Nephron progenitor cell (in vitro differentiated cells): ENCODE measurements at places on chromosomes 16 and 17.

DNA sequence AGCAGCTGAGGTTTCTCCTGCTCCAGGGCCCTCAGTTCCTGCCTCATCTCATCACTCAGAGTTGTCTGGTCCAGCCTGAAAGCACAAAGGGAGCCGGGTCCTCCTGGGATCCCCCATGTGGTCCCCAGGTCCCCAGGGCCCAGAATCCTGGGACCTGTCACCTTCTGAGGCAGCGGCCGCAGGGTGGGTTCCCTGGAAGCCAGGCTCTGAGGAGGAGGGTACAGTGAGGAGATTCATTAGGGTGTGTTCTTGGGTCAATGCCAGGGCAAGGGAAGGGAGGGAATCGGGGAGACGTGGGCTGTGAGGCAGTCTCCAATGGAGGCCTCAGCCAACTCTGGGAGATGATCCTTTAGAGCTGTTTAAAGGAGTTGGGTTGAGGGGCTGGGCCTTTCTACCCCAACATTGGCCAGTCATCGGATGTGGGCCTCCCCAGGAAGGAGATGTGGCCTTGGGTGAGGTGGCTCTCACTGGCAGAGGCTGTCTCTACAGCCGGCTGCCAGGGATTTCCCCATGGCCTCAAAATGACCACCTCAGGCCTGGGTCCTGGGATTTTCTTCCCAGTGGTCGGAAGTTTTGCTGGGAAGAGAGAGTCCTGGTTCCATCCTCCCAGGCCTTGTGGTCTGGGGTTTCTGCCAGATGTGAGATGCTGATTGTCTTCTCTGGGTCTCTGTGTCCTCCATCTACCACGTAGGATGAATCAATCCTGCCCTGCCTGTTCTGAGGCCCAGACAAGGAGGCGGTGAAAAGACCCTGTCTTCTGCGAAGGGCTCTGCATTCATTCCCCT lies 47.3 kb downstream of the NLRP1 start:
- no peak for DNase-seq

DNA sequence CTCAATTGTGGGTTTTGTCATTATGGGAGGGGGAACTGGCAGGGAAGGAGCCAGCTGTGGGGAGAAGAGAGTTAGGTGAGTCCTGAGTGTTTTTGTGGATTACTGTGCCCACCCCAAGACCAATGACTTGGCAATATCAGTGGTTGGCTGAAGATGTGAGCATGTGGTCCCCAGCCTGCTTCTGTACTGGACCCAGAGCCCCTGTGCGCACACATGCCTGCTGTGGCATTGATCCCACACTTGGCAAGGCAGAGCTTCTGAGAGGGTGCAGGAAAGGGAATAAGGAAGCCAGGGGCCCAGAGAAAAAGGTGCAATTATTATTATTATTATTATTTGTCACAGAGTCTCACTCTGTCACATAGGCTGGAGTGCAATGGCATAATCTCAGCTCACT lies 1.3 kb downstream of the PRAC1 start:
- no peak for DNase-seq

GRCh38 chr16:67245186-67245585 lies 2.1 kb downstream of the FHOD1 start:
- no peak for DNase-seq

DNA sequence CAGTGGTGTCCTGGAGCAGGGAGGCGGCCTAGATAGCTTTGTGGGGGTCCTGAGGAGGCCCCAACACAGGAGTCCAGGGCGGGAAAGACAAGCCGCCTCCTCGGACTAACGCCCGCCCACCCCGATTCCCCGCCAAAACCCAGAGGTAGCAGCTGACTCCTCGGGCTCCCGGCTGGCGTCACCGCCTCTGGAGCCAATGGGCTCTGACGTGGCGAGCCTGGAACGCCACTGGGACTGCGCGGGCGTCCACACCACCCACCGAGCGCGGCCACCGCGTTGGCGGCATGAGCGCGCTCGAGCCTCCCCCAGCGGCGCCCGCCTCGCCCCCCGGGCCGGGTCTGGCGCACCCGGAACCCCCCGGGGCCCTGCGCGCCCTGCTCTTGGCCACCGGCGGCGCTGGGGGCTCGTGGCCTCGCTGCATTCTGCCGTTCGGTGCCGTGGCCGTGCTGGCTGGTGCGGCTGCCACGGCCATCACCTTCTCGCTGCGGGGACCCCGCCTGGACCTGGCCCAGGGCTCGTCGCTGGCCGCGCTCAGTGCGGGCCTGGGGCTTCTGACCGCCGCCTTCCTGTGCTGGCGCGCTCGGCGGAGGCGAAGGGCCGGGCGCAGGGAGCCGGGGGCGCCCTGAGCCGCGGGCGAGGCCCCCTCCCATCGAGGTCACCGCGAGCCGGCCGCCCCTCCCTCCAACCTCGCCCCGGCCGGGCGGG lies 3.4 kb upstream of the NTN3 start:
- peak; percentile 68 for DNase-seq

DNA sequence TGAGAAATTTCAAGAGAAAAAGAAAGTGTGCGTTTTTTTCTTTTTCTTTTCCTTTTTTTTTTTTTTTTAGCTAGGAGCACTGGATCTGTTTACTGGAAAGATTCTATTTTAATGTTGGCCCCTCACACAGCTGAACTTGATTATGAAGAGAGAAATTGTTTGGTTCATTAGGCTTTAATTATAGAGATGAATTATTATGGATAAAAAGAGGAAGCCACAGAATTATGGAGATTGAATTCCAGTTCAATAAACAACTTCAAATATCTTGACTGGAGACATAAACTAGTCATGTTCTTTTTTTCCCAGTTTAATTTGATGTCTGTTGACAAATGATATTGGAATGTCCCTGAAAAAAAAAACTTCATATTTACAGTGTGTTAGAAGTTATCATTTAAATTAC lies 152.0 kb upstream of the HS3ST3A1 start:
- DNase-seq = no peak

- no peak for DNase-seq
These were observed 7.5 kb downstream of the NFE2L1 start for GRCh38 chr17:48055531-48056245.

- DNase-seq = no peak
These were observed 14.5 kb downstream of the SLC7A6OS start for GRCh38 chr16:68296291-68296690.

DNA sequence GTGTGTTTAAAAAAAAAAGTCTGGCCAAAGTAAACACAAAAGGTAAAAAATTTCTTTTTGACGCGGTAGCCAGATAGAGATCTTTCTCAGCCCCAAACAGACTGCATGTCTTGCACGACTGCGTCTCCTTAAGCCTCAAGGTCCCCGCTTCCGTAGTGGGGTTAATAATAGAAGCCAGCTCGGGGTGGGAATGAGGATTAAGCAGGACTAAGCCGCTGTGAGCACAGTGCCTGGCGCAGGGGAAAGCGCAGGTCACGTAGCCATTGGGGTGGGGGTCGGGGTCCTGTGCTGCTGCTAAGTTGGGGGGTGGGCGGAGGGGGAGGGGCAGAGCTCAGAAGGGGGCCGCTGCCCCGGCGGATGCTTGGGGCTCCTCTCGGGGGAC lies 521 bp downstream of the GGA2 start:
- peak; percentile 22 for DNase-seq

GRCh38 chr16:11126399-11127054 lies 129.5 kb downstream of the SOCS1 start:
- no peak for DNase-seq

- DNase-seq = no peak
These were observed 20.3 kb upstream of the SPNS2 start for GRCh38 chr17:4478318-4478830.

- no peak for DNase-seq
These were observed 5.6 kb downstream of the KIF1C start for GRCh38 chr17:5003214-5003867.

- no peak for DNase-seq
These were observed 23.2 kb upstream of the CFAP20 start for GRCh38 chr16:58152246-58152868.

DNA sequence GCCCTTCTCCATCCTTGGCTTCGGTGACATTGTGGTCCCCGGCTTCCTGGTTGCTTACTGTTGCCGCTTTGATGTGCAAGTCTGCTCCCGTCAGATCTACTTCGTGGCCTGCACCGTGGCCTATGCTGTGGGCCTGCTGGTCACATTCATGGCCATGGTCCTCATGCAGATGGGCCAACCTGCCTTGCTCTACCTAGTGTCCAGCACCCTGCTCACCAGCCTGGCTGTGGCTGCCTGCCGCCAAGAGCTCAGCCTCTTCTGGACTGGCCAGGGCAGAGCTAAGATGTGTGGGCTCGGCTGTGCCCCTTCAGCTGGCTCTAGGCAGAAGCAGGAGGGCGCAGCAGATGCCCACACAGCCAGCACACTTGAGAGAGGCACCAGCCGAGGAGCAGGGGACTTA lies 1.5 kb downstream of the SPPL2C start:
- DNase-seq = no peak

- DNase-seq = no peak
These were observed 939 bp downstream of the MYH8 start for GRCh38 chr17:10420811-10421210.

- DNase-seq = no peak
These were observed 594.3 kb upstream of the CDH5 start for GRCh38 chr16:65772134-65772732.

DNA sequence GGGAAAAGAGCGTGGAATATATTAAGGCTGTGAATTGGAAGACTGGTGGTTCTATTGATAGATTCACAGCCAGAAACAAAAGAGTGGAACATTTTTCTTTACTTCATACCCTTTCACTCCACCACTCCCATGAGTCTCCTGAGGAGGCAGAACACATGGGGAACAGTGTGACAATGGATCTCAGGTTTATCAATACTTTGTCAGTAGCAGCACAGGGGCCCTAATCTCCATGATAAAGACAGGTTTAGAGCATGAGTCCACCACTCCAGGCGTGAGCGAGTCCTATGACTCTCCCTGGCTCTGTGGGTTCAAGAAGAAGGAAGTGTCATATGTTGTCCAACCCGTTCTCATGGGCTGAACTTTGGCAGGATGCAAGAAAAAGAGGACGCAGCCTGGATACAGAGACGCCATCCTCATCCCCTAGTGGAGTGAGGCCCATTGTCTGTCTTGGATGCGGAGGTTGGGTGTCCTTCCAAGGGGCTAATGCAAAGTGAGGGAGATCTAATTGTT lies 361.2 kb downstream of the TMEM114 start:
- DNase-seq = no peak

DNA sequence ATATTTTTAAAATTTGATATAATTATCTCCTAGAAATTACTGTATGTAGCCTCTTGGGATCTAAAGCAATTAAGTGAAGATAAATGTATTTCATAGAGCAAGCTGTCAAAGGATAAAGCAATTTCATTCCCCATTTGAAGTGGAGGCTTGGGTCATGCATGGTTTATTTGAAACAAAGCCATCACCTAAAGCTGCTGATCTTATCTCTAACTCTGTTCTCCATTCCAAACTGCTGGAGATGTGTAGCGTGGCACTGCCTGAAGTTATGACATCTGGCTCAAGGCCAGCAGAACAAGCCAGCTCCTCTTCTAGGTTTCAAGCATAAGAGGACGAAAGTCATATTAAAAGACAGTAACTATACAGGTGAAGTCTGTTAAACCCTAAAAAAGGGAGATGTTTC lies 83.9 kb downstream of the HIC1 start:
- DNase-seq = no peak

- no peak for DNase-seq
These were observed 241.5 kb upstream of the CNTNAP4 start for GRCh38 chr16:76035689-76036088.

DNA sequence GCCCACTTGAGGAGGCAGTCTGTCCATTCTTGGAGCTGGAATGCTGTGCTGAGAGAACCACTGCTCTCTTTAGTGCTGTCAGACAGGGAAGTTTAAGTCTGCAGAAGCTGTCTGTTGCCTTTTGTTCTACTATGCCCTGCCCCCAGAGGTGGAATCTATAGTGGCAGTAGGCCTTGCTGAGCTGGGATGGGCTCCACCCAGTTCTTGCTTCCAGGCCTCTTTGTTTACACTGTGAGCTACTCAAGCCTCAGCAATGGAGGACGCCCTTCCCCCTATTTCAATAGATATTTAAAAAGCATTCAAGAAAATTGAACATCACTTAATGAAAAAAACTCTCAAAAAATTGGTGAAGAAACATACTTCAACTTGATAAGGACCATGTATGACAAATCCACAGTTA lies 313.5 kb downstream of the PHKB start:
- no peak for DNase-seq

DNA sequence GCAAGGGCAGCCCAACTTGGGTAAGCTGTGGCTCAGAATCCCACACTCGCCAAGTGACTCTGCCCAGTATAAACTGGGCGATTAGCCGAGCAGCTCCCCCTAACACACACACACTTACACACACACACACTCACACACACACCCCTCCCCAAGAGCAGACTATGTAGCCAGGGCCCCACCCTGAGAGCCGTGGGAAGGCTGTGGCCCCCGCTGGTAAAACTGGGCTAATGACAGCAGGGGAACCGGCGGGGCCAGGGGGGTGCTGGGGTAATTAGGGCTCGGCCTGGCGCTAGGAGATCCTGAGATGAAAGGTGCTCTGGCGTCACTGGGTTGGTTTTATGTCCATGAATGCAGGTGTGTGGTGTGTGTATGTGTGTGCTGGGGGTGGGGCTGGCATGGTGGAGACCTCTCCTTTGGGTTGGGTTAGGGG lies 1.1 kb upstream of the THRA start:
- DNase-seq = no peak

GRCh38 chr17:45974916-45975630 lies 24.0 kb upstream of the STH start:
- DNase-seq = no peak

DNA sequence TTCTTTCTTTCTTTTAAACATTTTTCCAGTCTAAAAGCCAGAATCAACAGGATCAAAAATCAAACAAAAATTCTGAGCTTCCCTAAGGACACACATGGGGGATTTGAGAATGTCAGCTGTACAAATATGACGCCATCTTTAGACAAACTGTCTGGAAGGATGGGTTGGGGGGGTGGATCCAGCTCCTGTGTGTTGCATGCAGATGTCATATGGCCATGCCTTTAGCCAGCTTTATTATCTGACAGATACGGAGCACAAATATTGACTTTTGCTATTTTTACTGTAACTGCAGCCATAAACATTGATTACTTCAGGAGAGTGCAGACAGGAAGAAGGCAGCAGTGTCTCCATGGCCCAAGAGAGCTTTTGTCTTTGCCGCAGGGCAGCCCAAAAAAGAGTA lies 279.4 kb upstream of the ELAC2 start:
- no peak for DNase-seq

DNA sequence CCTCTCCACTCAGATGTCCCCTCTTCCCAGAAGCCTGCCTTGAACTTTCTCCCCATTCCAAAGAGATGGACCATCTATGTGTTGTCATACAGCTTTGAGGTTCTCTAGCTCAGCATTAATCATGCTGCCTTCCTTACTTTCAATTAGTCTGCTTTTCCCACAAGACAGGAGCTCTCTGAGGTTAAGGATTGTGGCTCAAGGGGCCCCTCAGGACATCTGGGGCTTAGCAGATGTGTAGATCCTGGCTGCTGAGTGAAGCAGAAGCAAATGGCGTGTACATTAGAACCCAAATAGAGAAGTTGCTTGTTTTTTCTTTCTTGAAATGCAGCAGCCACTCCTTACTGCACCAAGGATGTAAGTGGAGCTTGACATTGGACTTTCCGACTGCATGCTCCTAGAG lies 330.5 kb upstream of the TNRC6C start:
- no peak for DNase-seq

GRCh38 chr17:83187782-83188311 lies 108.4 kb downstream of the METRNL start:
- DNase-seq = no peak

GRCh38 chr16:75377729-75378386 lies 55.4 kb downstream of the CFDP1 start:
- peak; percentile 7 for DNase-seq
